D721Med (cell line): ENCODE measurements at places on chromosomes 12 and 14.

- DNase-seq: no peak
Measured at GRCh38 chr14:91010153-91010533, 50.3 kb downstream of the RPS6KA5 start.

DNA sequence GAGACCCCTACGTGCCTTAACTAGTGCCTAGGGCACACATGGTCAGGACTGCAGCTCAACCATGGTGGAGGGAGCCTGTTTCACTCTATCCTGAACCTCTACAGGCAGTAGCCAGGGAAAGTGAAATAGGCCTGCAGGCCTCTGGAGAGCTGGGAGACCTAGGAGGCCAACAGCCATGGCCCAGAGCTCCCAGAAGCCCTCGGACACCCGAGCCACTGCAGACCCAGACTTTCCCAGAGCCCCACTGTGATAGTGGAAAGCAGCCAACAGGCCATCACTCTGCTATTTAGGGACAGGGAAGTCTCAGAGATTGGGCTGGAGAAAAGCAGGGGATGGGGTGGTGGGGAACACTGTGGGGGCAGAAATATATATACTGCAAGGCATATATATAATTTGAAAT, 56.5 kb upstream of the ZFP36L1 start:
- DNase-seq: no peak

- no peak for DNase-seq
Measured at GRCh38 chr14:35158951-35159653, 36.8 kb downstream of the PRORP start.

DNA sequence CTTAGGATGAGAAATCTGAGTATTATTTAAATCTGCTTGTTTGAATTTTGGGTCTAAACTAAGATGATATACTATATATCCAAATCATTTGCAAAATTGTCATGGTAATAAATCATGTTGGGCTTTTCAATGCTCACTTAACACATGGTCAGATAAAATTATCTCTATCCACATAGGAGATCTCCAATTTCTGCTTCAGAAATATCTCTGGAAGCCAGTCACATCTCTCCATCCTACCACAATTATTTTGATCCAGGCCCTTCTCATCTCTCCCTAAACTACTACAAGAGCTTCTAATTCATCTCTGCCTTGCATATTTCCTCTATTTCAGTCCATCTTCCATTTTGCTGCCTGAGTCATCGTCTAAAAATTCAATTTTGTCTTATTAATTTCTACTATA, 3.8 kb downstream of the DCN start:
- no peak for DNase-seq

DNA sequence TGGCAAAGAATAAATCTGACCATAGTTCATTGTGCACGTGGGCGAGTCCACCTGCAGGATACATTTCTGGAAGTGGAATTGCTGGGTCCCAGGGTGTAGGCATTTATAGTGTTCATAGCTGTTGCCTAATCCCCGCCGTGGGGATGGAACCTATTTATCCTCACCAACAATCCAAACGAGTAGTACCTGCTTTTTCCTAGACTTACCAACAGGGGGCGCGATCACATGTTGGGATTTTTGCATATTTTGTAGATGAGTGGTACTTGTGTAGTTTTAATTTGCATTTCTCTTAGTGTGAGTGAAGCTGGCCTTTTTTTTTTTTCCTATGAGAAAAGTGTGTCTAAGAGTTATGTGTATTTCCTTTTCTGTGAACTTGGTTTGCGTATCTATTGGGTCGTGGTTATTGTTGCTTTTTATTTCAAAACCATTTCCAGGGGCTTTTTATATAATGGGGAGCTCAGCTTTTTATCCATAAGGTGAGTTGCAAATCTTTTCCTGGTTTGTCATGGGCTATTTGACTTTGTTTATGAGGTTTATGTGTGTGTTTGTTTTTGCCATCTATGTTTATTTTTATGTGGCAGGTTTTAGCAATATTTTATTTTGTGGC, 67.2 kb downstream of the CCDC92 start:
- DNase-seq: peak; percentile 46

- DNase-seq: no peak
Measured at GRCh38 chr14:31806249-31806648, 245.0 kb downstream of the NUBPL start.

- no peak for DNase-seq
Measured at GRCh38 chr12:27193854-27194544, 50.1 kb upstream of the STK38L start.

GRCh38 chr14:24307575-24308341, at the start of gene CIDEB:
CIDEB (minus strand) TSS chr14:24307977; CDS start chr14:24307858, 119 bp downstream.
- DNase-seq: peak; percentile 69

- no peak for DNase-seq
Measured at GRCh38 chr14:96926001-96926400, 128.8 kb downstream of the VRK1 start.
